Hippocampal formation (tissue), 2 donors: ENCODE measurements at places on chromosomes 6 and 20.

- DNase-seq: no peak
These were observed 1110.3 kb upstream of the MAP3K7 start for GRCh38 chr6:91697010-91697695.

- DNase-seq: no peak
These were observed 123.2 kb upstream of the RPS6KA2 start for GRCh38 chr6:166750108-166750793.

GRCh38 chr6:30700340-30700739 lies 9.6 kb upstream of the NRM start:
- no peak for DNase-seq

- DNase-seq: no peak
These were observed 21.3 kb downstream of the HLA-E start for GRCh38 chr6:30510419-30511168.

DNA sequence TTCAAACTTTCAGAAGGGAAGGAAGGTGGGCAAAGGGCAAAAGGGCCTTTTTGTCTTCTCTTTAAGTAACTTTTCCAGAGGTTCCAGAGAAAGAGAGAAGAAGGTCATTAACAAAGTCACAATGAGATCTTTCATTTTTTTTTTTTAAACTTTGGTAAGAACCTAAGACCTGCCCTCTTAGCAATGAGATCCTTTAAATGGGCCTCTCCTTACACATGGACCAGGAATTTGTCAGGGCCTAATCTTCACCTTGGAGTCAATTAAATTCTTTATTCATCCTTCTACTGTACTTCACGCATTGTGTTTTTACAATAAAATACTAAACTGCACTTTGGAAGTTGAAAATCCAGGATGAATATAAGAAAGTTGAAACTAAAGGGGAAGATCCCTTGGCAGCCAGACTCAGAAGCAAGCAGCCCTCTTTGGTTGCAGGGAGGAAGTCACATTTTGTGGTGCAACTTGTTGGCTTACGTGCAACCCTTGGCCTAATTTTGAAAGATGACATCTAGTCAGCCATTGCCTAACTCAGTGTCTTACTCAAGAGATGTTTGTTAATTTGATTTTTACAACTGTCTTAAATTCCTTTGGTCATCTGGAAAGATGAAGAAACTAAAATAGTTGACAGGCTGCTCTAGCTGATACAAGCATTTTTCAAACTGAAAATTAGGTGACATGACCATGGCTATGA lies 11.9 kb upstream of the TMEM170B start:
- DNase-seq: no peak

- no peak for DNase-seq
These were observed 145.0 kb downstream of the LRRC1 start for GRCh38 chr6:53939830-53940229.

- DNase-seq: no peak
These were observed 30.1 kb upstream of the SLC16A10 start for GRCh38 chr6:111057074-111057752.

DNA sequence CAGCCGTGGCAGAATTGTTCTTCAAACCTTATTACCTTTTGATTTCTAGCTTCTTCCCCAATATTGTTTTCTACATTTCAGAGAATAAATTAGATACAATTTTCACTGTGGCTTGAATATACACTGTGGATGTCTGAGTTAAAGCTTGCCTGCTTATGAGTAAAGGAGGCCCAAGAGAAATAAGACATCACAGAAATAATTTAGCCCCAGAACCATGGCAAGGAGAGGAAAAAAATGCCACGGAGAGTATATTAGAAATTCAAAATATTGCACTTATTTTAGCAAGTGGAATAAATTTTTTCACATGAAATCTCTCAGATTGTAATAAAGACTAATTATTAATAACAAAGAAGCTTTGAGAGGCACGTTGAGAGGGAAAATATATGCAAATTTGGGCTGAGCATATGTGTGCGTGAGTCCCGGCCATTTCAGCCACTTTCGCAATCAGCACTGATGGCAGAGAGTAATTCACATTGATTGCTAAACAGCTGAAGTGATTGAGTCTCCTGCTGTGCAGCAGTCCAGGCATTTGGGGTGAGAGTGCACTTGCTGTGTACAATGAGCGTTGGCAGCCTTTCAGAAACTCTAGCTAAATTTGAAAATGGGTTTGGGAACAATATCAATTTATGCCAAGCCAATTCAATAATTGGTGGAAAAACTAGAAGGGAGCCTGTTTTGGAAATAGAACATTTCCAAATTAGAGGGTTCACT lies 596.0 kb downstream of the EPM2A start:
- no peak for DNase-seq

DNA sequence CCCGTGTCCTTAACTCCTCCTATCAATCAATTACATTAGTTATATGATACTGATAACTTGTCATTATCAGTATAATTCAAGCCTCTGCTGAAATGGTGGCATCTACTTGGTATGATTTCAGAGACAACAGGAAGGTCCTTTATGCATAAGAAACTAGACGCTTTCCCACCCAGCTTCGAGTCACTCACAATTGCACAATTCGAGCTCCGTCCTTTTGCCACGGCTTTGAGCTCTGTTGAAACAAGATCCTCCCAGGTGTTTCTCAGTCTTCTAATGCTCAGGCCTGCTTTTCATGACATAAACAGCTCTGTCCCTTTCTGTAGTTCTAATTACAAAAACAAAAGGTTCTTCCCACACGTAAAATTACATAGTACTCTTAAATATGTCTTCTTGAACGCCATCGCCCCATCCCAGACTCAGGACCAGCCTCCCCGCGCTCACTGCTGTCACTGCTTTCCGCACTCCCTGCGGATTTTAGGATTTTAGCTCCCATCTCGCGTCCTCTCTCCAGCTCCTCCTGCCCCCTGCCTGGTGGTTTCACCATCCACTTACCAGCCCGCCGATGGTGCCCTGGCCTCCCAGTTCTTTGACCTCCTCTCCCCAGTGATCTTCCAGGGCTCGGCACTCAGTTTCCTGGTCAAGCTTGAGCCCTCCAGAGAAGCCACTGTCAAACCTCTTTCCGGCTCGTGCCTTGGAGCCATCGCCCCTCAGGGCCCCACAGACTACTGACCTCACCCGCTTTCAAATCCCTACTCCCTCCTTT lies 23.2 kb upstream of the PNPLA1 start:
- no peak for DNase-seq

DNA sequence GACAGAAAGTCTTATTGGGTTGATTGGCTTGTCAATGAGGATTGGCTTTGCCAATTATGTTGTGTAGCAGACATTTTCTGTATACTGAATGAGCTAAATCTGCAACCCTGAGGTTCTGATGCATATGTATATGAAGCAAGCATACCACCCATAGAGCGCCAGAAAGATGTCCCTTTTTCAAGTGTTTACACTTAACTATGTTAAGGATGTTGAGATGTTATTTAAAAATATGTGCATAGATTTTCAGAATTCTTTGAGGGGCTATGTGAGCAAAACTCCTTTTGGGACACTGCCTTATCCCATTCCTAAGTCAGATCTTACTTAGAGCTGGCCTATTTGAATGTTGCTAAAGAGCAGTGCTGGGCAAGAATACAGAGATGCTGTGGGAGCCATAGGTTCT lies 1.9 kb downstream of the AIG1 start:
- no peak for DNase-seq

DNA sequence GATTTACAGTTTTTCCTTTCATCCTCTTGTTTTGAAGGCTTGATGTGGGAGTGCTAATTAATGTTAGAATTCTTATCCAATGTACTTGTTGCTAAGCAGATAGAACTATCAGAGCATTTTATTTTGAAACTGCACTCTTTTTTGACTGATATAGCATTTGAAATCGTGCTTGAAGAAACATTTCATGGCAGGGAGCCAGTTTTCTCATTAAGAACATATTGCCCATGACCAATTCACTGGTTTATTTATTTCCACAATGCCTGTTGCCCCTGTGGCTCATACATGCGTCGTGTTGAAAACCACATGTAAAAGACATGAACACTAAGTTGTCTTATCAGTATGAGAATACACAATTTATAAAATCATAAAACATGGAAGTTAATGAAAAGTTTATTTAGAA lies 479.7 kb upstream of the FLRT3 start:
- no peak for DNase-seq

DNA sequence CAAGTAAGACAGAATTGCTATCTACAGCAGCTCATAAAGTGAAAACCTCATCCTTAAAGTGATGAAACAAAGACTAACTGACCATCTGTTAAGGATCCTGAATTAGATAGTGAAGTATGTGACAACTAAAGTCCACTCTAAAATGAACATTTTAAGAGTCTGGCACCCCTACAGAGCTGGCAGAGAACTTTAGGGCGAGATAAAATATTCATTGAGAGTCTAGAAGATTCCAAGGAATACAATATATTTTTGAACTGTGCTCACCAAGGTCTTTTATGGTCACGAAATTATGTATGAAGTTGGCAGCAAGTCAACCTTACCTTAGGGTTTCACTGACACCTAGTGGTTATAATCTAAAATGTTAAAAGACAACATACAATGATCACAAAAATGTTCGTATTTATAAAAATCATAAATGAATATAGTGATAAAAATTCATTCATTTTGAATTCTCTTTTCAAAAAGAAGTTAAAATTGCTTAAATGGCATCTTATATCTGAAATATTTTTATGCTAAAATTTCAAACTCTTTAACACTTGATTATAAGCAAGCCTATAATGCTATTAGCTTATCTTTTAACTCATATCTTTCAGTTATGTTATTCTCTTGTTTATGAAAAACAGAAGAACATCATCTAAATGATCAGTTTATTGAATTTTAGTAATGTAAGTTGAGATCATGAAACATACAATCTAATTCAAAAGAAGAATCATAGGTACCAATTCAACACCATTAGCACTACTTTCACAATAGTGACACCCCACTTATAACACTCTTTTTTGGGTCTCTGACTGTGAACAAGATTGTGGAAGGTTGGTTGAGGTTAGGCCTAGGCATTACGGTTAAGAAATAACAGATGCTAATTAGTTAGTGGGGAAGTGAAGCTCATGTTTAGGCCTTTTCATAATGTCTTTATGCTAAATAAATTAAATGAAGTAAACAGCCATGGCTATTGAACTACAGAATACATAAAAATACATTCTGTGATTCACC lies 27.5 kb downstream of the RSPH3 start:
- peak; percentile 41 for DNase-seq

GRCh38 chr20:61608275-61609085 lies 356.4 kb downstream of the CDH4 start:
- DNase-seq: no peak

- no peak for DNase-seq
These were observed 72.4 kb downstream of the ADTRP start for GRCh38 chr6:11706171-11706570.
